ENCODE measurements at places on chromosomes 2 and 18. TPM values are rescaled to one million over a fixed set of nuclear protein-coding genes. Genes with fewer than 3 reads are reported as not detected.

The CIB4 gene
- total RNA-seq: not detected

The PID1 gene
- total RNA-seq: 42.6 TPM

The DNAJC5G gene
- 0.79 TPM for total RNA-seq

The OXER1 gene
- total RNA-seq: 0.65 TPM

The ZBTB7C gene
- total RNA-seq: 13.2 TPM

- no peak for DNase-seq
Observed at GRCh38 chr2:240887631-240888030, 8.3 kb downstream of the MAB21L4 start.

DNA sequence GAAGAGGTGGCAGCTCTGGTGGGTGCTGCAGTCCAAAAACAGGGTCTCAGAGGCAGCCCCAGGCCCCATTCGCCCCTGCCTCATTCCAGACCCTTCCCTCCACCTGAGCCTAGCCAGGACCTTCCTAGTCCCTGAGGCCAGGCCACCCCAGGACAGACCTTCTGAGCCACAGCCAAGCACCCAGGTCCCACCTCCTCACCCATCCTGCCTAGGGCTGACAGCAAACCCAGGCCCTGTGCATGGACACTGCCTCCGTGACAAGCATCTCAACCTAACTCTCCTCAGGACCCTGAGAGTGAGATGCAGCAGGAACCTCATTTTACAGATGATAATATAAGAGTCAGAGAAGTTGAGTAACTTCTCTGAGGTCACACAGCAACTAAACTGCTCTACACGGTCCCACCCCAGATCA, 15.5 kb downstream of the ADRA2B start:
- peak; percentile 14 for DNase-seq

DNA sequence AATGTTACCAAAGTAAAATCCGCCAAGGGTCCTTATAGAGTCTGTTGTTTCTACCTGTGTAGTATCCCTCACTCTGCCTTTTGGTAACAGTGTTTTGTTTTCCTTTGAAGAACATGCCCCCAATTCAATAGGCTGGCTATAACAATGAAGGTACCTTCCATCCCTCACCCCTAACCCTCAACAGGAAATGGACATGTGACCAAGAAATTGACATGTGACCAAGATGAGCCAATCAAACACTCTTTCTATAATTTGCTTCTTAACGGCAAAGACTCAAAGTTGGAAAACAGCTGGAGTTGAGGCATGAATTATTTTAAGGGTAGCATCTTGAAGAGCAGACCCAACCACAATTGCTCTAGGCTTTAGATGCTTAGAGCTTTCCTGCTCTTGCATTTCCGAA, 5.4 kb upstream of the MREG start:
- DNase-seq: no peak

- no peak for DNase-seq
Observed at GRCh38 chr2:184793176-184793575, 194.8 kb downstream of the ZNF804A start.

GRCh38 chr2:3727397-3728045, 24.1 kb downstream of the DCDC2C start:
- DNase-seq: no peak

- no peak for DNase-seq
Observed at GRCh38 chr2:125397535-125398251, 1258.3 kb upstream of the GYPC start.

DNA sequence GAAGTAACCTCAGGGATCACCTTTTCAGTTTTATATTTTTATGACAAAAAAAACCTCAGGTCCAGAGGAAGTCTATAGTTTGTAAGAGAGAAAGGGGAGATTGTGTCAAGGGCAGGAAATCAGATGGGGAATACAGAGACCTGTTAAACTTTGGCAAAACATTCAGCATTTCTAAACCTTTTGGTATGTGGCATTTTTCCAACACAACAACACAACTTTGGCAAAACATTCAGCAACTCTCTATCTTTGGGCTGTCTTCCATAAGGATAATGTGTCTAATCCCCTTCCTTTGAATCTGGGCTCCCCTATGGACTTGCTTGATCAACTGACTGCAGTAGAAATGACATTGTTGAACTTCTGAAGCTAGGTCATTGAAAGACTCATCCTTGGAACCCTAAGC, 220.6 kb upstream of the CCDC68 start:
- DNase-seq: no peak

DNA sequence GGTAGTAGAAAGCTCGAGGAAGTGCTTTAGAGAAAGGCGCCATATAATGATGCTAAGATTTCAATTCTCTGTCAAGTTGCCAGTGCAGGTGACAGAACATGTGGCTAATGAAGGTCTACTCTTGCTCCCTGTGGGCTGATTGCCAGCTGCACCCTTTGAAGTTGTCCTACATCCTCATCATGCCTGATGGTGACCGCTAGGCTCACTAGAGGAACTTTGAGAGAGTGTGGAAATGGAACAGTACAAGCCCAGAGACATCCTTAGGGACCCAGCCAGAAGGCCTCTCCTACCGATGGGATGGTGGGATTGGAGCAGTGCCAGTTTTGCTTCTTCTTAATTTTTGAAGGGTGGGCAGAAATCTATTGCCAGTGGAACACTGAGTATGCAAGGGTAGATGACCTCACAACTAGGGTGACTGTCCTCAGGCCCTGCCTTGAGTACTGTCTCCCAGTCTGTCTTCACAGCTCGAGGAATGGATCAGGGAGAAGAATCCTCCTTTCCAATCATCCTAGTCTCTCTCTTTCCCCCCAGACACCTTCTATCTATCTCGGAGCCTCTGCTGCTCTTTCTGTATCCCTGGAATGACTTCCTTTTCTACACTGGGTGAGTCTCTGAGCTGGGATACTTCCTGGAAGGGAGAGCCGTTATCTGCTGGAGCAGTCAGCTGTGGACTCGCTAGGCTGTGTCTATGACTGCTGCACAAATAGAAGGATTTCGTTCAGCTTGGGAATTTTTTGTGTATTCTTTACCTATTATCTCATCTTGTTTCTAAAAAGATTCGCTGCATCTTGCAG, 33.5 kb downstream of the LGALSL start:
- no peak for DNase-seq

DNA sequence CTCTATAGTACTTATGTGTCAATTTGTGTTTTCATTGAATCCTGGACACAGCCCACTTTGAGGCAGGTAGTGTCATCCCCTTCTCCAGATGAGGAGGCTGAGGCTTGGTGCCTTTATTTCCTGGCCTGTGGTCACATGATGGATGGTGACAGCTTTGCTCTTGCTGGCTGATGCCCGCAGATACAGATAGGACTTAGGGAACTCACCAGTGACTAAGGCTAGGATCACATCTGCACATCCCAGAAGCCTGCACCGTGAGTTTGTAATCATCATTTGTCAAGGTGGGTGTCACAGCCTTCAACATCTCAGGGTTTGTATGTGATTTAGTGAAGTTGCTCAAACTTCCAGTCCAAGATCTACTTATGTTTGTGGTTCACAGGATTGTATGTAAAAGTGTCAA, 295.1 kb upstream of the RAB12 start:
- no peak for DNase-seq

DNA sequence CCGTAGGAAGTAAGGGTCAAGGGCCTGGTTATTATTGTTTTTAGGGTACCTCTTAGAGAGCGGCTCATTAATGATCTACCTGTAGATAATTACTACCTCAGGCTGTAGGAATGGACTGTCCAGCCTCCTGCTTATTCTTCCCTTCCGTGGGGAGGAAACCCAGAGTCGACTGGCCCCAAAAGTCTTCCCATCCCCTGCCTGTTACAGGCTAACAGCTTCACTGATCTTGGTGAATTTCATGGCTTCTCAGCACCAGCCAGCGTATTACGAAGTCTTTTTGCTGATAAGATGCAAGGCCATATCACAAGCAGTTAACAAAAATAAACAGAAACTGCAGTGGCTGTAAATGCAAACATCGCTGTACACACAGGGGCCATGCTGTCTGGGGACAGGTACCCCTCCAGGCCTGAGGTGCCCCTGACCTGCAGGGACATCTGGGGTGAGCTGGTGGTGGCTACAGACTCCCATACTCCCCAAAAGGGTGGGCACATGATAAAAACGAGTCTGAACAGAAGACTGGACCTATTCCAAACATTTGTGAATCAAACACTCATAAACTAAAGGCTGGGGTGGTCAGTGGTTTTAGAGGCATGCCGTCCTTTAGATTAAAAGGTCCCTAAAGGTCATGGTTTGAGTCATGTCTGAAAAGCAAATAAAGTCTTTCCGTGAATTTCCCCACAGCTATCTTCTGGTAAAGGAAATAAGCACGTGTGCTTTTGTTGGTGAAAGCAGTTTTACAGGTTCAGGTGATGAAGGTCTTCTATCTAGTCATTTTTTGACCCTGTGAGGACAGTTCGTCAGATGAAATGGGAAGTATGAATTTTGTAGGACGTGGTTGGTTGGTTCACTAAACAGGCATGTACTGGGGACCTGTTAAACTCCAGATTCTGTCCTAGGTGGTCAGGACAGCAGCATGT, 36.7 kb downstream of the TTC39C start:
- DNase-seq: no peak

- DNase-seq: no peak
Observed at GRCh38 chr2:123453772-123454171, 571.3 kb upstream of the CNTNAP5 start.
